Kidney tubule cell (primary cell): ENCODE measurements at places on chromosomes 7 and 10.

DNA sequence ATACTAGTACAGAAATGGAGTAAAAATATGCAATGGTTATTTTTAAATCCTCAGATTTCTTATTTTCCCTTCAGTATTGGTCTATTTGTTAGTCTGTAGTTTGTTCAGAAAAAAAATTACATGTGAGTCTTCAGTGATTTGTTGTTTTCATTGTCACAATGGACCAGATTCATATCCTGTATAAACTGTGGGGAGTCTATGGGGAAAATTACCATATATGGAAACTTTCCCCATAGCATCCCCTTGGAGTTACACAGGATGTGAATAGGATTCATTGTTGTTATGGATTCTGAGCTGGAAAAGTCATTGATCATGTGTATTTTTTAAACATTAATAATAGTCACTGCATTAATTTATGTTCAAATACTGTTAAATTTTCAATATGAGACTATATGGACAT lies 72.6 kb downstream of the ST7 start:
- no peak for DNase-seq

- no peak for DNase-seq
These were observed 35.3 kb downstream of the ANKIB1 start for GRCh38 chr7:92281031-92281430.

DNA sequence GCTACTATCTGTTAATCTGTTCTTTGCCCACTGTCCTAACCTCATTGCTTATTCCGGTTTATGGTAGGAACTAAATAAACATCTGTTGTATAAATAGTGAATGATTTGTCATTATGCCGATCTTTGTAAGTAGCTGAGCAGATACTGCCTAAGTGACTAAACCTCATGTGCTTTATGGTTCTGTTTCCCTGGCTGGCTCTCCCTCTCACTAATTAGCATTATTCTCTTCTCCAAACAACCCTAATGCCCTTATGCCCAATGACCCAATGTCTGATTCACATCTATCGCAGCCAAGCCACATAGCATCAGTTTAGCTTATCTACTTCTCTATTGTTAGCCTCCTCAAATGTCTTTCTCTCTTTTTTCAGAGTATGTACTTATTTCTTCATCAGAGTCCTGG lies 462.3 kb upstream of the POT1 start:
- peak; percentile 24 for DNase-seq

- peak; percentile 45 for DNase-seq
These were observed 88.2 kb upstream of the AFAP1L2 start for GRCh38 chr10:114492351-114493037.

DNA sequence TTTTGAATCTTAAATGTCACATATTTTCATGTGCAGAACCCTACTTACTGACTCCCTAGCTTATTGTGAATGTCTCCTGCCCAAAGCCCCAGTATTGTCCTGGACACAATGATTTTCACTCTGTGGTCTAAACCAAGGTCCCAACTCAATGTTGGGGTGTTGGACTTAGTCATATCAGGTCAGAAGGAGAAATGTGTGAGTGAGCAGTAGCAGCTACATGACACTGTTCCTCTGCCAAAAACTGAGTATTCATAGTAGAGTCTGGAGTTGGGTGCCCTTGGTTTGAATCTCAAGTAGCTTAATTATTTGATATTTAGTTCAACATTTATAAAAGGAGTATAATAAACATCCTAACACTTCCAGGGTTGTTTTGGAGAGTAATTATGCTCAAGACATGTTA lies 141.0 kb downstream of the CHRM2 start:
- no peak for DNase-seq

- DNase-seq: no peak
These were observed 1.7 kb upstream of the LFNG start for GRCh38 chr7:2517678-2518507.

- no peak for DNase-seq
These were observed 26.9 kb upstream of the SLC29A4 start for GRCh38 chr7:5255832-5256231.
